ENCODE measurements at places on chromosomes 2 and 18.

- no peak for DNase-seq
Measured at GRCh38 chr2:217954971-217955740, 47.6 kb downstream of the TNS1 start.

DNA sequence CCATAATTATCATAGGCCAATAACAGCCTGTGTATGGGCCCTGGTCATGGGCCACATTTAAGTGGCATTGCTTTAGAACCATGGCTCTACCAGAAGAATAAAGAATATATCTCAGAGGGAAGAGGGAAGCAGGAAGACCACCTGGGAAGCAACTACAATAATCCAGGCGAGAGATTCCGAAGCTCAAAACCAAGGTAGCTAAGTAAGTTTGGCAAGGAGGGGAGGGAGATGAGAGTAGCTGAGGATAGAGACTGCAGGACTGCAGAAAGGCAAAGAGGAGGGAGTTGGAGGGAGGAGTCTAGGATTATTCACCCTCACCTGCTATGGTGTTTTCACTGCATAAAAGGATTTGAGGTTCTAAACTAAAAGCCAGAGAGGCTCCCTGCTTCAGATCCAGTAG, 293.5 kb downstream of the SETBP1 start:
- no peak for DNase-seq

DNA sequence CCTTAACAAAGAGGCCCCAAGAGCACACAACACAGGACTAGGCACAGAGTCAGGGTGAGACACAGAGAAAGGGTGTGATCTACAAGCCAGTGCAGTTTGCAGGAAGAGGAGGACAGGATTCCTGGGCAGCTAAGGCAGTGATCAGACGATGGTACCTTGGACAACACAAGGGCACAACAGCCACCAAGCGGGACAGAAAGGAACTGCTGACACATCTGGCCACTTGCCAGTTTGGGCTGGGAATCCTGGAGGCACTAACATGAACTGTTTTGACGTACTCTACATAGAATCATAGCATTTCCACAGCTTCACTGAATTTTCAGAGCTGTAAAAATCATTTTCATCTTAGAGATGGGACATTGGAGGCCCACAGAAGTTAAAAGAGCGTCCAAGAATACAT, 221.5 kb upstream of the SLC35G4 start:
- peak; percentile 9 for DNase-seq

DNA sequence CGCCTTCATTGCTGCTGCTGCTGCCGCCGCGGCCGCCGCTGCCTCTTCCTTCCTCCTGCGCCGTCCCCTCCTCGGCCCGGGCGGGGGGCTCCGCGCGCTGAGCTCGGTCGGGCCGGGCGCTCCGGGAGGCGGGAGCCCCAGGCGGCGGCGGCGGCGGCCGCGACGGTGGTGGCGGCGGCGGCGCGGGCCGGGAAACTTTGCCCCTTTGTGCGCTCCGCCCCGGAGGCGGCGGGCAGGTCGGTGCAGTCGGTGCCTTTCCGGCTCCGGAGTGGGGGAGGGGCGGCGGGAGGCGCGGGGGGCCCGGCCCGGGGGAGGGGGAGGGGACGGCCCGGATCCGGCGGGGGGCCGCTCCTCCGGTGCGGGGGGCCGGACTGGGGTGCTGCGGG, 205 bp downstream of the TET3 start:
- peak; percentile 46 for DNase-seq

GRCh38 chr2:3620834-3621233, 25.9 kb downstream of the COLEC11 start:
- no peak for DNase-seq

DNA sequence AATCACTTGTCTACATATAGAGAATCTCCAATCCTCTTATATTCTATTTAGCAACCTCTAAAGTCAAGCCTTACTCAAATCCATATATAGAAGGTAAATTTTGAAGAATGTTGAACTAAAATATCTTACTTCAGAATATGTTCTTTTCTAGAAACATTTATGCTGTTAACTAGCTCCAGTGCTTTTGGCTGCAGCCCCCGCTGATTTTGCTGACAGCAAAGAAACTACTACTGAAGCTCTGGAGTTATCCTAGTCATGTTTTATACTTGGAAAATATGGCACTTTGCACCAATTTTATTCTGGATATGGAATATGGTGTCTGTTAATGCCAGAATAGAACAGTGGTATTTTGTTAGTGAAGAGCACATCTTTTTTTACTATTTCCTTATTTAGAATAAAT, 212.4 kb upstream of the FSIP2 start:
- DNase-seq, result no peak

DNA sequence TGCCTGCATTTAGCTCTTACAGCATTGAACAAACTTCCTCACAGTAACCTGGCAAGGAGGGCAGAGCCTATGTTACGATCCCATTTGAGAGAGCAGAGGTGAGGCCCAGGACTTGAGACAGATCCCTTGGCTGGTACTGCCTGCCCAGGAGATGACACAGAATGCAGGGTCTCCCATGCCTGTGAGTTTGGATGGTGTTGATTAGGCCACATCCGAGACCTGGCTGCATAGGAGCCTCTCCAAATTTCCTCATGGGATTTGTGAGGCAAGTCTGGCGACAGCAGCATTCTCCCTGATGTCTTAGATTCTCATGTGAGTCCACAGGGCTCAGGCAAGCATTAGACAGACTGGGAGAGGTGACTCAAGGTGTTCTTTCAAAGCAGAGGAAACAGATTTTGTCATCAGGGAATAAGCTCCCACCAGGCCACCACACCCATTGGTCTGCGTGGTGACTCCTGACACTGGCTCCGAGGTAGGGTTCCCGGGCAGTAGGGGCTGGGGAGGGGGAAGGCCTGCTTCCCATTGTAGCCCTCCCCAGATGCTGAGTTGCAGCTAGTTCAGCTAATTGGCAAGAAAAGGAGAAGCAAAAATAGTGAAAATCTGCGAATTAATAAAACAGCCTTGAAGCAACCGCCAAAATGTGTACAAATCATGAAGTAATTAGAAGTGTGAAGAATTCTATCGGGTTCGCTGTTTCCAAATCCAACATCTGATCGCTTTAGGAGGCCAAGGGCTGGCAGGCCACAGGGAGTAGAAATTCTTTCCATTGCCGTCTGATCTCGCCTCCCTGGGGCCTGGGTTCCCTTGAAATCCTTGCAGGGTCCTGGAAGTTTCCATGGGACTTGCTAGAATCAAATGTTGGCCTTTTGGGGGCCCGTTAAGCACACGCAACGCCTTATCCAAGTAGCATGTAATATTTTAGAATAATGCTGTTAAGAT, 68.0 kb downstream of the MAPK4 start:
- DNase-seq, result no peak

- DNase-seq, result no peak
Measured at GRCh38 chr2:227153758-227154486, 10.1 kb downstream of the COL4A4 start.

DNA sequence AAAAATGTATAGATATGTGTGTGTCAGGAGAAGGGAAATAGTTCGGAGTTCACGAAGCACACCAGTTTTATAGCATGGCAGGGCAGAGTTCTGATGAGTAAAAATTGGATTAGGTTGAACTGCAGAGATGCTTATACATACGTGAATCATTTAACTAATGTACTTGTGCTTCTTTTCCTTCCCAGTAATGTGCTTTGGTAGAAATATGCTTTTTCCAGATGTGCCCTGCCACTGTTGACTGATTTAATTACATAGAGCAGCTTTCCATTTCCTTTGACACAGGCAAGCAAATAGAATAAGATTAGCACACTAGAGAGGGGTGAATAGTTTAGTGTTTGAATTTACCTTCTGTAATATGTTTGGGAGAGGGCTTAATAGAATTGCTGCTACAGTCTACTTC, 28.9 kb upstream of the ARMC9 start:
- DNase-seq, result no peak

GRCh38 chr18:7202169-7202568, 28.7 kb upstream of the LRRC30 start:
- no peak for DNase-seq

DNA sequence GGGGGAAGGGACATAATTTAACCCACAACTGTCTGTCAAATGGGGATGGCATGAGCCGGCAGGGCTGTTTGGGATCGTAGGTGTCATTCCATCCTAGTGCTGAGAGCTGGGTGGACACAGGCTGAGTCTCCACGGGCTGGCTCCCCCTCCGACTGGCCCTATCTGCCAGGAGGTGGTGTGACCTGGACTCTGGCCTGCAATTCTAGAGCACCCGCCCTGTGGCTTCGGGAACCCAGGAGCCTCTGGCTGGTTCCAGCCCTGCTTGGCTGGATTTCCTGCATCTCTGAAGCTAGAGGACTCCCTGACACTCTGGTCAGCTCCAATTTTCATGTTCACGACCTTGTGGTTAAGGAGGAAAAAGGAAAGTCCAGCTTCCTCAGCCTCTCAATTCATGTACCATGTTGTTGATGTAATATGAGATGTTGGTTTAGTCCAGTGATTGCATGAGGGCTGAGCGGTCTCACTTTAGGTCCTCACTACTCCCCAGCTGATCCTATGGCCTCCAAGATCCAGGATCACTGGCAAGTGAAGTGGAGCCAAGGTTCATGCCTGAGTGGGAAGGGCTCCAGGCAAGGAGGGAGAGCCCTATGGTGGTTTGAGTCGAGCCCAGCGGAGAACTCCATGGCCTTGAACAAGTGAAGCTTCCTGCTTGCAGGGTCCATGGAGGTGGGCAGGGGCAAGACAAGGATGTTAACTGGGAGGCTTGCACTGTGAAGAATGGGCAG, 169.1 kb downstream of the NDUFA10 start:
- DNase-seq, result no peak

- no peak for DNase-seq
Measured at GRCh38 chr2:215868846-215869543, 144.4 kb downstream of the MREG start.

- DNase-seq, result no peak
Measured at GRCh38 chr2:41930807-41931566, 116.8 kb upstream of the PKDCC start.

GRCh38 chr2:43045866-43046265, 180.5 kb downstream of the ZFP36L2 start:
- DNase-seq, result no peak

- no peak for DNase-seq
Measured at GRCh38 chr2:176137906-176138305, 8.4 kb downstream of the HOXD8 start.

GRCh38 chr18:37362158-37362890, 203.3 kb downstream of the CELF4 start:
- no peak for DNase-seq

- DNase-seq, result no peak
Measured at GRCh38 chr2:14558335-14558919, 74.1 kb upstream of the LRATD1 start.

GRCh38 chr2:106316915-106317314, 122.8 kb upstream of the UXS1 start:
- DNase-seq, result no peak

DNA sequence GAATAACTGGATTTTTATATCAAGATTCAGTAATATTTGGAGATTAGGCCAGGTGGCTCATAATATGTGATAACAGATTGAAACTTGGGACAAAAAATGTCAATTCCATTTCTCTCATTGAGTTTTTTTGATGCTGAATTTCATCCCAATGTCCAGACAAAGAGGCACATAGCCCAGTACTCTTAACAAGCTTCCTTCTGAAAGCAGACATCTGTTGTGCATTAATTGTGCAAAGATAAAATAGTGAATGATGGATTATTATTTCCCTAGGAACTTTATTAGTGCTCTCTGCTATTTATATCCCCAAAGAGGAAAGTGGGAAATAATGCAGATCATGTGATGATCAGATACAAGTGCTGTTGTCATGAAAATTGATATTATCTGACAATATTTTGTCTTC, 234.1 kb downstream of the CCDC102B start:
- DNase-seq, result no peak

DNA sequence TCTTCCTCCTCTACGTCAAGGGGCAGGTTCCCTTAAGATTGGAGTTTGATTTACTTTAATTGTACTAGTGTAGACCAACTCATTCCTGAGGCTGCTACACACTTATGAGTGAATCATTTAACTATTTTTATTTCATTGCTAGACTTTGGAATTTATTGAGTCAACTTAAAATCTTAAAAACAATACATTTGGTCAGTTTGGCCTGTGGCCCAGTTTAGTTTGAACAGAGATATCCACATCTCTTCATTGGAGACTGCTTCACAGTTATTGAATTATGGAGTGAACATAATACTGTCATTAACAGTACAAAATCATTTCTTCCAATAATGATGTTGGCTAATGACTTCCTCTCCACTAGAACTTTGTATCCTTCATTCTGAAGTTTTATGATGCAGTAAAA, 34.5 kb upstream of the STPG4 start:
- DNase-seq, result no peak

DNA sequence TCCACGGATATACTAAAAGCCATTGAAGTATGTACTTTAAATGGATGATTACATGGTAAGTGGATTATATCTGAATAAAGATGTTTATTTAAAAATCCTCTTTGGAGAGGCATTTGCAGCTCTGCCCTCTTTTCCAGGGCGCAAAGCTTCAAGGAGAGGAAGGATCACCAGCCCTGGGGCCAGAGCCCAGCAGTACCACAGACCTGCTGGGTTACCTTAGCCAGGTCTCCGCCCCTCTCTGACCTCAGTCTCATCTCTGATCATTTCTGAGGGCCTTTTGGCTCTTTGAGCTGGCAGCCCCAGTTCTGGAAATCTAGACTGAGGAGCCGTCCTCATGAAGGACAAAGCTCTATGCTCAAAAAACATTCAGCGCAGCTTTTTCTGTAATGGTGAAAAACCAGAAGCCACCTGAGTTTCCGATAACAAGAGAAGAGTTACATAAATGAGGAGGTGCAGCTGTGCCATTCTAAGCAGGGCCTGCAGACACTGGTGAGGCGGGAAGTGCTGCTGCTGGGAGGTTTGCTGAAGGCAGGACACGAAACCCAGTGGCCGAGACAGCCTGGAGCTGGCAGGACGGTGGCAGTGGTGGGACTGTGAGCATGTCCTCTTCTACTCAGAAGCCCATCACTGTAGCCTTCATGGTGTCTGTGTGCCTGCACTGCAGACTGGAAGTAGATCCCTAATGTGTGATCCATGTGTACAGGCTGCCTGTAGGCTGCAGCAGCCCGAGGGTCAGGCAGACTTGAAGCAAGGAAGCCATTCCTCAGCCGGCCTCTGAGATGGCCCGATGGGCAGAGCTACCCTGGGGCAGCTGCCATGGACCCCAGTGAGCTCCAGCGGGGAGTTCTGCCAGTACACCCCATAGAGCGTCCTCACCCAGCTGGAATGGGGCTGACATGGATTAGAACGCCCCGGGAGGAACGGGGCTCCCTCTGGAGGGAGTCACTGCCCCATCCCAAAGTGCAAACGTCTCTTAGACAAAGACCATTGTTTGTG, 27.7 kb downstream of the ADRA2B start:
- no peak for DNase-seq

DNA sequence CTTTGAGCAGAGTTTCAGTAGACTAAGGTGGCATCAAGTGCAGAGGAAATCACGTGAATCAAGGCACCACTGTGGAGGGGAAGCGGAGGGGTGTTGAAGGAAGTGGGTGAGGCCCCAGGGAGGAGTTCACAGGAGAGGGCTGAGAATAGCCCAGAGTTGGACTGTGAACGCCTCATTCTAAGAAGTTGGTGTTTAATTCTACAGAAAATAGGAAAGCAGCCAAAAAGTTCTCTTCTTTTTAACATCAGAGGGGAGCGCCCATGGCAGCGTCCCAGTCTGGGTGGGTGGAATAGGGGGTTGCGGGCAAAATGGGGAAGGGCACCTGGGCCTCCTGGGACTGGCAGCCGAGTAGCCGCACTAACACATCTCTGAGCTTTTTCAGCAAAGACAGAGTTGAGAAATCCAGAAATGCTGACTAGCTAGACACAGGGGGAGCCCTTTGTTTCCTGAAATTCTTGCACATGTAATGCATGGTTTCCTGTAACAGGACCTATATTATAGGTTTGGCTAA, 97.0 kb downstream of the NEB start:
- DNase-seq, result peak; percentile 56

All from bone marrow (tissue), 2 donors.